CD4-positive, alpha-beta T cell treated with Interleukin-21 for 1 hour (primary cell): ENCODE measurements at places on chromosomes 2 and 18.

DNA sequence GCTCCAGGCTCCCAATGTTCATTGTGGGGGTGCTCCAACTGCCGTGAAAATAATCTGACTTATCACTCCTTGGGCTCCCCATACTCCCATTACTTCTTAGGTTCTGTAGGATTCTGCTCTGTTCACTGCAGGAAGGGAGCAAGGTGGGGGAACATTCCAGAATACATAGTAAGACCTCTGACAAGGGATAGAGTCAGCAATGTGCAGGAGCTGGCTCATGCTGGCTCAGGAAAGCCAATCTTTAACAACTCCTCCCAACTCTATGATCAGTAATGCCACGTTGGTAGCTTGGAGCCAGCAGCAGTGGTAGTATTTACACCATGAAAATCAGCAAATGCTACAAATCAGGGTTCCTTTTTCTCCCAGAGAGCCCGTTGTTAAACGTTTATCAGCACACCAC, 44.4 kb downstream of the FECH start:
- DNase-seq, result no peak

GRCh38 chr2:151522556-151522955, 112.9 kb downstream of the RIF1 start:
- no peak for DNase-seq

DNA sequence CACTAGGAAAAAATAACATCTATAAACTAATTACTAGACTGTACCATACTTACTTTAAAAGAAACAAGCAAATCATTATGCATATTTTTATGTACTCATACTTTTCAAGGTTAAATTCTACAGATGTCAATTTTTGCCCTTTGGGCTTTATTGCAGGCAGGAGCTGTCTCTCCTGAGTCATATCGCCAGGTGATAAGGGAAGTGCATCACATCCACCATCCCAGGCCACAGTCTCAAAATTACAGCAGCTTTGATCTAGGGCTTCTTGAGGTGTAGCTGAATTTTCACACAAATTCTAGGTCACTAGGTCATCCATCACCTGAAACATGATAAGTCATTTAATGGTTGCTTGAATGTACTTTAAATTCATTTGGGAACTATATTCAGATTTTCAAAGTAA, 38.4 kb upstream of the FRZB start:
- DNase-seq, result no peak

DNA sequence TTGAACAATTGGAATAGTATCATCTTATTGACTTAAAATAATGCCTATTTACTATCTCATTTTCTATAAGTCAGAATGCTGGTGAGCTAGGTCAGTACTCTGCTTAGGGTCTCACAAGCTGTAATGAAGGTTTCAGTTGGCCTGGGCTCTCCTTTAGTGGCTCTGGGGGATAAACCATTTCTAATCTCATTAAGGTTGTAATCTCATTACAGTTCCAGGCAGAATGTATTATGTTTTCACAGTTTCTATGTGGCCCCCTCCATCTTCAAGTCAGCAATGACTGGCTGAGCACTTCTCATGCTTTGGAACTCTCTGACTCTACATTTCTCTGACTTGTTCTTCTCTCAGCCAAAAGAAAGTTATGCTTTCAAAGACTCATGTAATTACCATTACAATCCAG, 163.1 kb downstream of the CCDC178 start:
- DNase-seq, result no peak

GRCh38 chr2:30709516-30709915, 97.7 kb downstream of the CAPN13 start:
- no peak for DNase-seq

DNA sequence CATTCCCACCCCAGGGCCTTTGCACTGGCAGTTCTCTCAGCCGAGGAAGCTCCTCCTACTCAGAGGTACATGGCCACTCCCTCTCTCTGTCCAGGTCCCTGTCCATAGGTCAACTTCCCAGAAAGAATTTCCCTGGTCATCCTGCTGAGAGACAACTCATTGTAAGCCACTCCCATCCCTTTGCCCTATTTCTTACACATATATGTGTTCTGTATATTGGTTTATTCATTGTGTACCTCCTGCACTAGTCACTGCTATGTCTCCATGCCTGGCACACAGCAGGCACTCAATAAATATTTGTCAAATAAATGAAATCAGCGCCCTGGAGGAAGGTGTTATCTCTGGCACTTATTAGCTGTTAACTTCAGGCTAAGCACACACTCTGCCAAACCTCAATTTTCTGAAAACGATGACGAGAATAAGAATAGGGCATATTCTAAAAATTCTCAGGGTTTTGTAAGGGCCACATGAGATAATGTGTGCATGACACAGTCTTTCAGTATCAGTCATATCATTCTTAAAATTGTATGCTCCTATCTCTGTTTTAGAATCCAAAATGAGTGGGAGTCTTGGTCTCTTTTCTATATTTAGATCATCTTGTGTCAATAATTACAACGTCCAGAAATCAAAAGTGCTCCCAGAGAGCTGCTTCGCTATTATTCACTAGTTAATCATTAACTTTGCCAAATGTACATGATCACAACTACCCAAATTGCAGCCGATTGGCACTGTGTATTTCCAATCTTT, 198.0 kb downstream of the ALK start:
- no peak for DNase-seq

GRCh38 chr2:85503168-85503850, 35.7 kb upstream of the MAT2A start:
- no peak for DNase-seq

DNA sequence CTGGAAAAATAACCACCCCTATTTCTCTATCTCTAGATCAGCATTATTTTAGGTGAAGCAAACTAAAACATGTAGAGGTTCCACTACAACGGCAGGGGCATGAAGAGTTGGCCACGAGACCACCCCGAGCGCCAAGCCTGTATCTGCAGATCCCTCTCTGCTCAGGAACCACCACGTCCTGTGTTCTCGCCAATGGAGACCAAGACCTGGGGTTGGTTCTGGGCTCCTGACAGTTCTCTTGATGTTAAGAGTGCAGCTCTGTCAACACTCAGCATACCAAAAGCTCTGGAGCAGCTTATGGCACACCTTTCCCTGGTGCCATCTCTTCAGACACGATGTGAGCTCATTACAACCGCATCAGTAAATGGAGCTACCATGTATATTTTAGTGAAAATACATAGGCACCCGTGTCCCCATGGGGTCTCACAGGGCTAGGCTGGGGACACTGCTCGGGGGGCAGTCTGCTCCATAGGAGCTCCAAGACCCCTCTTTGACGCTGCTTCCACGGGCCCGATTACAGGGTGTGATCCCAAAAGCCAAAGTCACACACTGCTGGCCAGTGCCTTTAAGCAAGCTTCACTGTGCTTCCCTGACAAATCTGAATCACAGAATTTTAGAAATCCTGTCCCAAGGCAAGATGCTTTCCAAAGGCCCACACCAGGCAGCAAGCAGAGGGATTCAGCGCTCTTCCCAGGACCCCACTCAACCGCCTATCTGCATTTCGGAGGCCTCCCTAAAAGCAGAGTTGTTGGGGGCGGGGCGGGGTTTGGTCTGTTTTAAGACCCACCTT, 72.2 kb downstream of the EMILIN2 start:
- no peak for DNase-seq

DNA sequence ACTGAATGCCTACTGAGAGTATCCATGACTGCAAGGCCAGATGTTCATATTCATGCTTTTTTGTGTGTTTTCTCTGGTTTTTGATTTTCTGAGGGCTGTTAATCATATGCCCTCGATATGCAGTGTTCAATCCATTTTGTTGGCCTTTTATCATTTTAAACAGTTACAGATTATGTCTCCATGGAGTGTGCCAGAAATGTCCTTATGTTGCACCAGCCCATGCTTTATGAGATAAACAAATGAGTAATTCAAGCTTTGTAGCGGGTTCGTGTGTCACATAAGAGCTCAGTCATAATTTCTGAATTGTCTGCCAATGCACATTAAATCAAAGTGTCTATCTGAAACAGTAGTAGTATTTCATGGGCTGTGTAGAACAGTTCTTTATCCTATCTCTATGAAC, 583.0 kb downstream of the THSD7B start:
- DNase-seq, result no peak

DNA sequence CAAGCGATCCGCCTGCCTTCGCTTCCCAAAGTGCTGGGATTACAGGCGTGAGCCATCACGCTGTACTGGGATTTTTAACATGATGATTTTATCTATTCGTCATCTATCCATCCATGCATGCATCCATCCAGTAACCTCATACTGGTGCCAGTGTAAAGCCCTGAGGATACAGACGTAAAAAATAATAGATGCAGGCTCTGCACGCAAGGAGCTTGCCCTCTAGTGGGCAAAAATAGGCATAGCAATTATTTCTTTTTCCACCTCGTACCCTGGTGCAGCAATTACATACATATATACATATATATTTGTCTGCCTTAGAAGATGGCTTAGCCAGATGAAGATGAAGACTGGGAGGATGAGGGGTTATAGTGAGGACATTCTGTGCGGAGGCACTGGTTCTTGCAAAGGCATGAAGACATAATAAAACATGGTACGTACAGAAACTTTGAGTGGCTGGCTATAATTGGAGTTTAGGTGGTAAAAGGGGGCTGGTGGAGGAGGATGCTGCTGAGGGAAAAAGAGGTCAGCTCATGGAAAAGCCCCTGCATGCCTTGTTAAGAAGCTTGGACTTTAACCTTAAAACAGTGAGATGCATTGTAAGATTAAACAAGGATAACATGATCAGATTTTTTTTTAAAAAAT, 19.6 kb upstream of the RPIA start:
- DNase-seq, result peak; percentile 62

GRCh38 chr2:18924886-18925285, 335.5 kb upstream of the NT5C1B start:
- no peak for DNase-seq

- no peak for DNase-seq
These were observed 8.7 kb upstream of the BIN1 start for GRCh38 chr2:127115471-127116199.

DNA sequence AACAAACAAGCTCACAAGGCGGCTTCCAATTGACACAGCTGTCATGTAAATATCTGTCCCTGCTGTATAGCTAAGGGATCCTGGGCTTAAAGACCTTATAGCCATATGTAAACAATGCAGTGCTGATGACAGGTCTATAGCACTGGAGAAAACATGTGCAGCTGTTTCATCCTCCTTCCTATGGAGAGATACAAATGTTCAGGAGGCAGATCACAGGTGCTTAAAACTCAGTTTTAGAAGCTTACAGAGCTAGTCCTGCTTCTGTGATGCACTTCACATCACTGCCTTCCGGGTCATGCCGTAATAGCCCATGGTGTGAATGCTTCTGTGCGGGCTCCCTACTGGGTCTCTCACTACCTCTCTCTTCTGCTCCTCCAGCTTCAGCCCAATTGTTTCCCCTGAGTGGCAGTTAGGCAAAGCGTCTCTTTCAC, 262.4 kb upstream of the CHST9 start:
- no peak for DNase-seq
